Putamen (tissue), 1 donor: ENCODE measurements at places on chromosomes 5 and 9.

DNA sequence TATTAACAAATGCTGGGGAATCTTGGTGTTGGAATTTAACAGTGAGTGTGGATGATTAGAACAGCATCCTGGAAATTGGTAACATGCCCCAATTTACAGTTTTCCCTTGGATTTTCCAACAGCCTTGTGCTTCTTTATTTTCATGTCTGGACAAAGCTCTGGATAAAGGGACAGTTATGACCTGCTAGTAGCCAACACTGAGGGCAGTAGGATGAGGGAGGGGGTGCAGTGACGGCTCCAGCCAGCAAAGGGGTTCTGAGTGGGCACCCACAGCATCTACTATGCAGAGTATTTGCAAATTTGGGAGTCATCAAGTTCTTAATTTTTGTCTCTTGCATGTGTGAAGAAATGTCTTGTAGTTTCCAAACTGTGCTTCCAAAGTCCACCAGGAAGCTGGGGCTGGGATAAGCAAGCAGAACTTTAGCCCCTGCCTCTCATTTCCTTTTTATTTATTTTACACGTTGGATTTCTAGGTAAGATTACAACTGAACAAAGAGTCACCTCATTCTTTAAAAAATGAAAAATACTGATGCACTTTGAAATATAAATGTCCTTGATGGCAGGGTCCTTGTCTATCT is 63.0 kb upstream of the SELENOP start:
- no peak for DNase-seq

GRCh38 chr9:123312306-123312877 is 43.6 kb upstream of the CRB2 start:
- no peak for DNase-seq

- no peak for DNase-seq
Measured at GRCh38 chr9:102514541-102514940, 480.6 kb upstream of the CYLC2 start.

- DNase-seq: no peak
Measured at GRCh38 chr9:110148384-110148783, 59.6 kb downstream of the C9orf152 start.

- DNase-seq: no peak
Measured at GRCh38 chr5:132138260-132138659, 64.7 kb downstream of the CSF2 start.

- no peak for DNase-seq
Measured at GRCh38 chr5:101976933-101977332, 319.2 kb downstream of the SLCO4C1 start.

DNA sequence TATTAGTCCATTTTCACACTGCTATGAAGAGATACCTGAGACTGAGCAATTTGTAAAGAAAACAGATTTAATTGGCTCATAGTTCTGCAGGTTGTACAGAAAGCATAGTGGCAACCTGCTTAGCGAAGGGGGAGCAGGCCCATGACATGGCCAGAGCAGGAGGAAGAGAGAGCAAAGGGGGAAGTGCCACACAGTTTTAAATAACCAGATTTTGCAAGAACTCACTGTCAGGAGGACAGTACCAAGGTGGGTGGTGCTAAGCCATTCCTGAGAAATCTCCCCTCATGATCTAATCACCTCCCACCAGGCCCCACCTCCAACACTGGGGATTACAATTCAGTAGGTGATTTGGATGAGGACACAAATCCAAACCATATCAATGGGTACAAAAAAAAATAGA is 16.8 kb upstream of the PCSK5 start:
- peak; percentile 19 for DNase-seq

DNA sequence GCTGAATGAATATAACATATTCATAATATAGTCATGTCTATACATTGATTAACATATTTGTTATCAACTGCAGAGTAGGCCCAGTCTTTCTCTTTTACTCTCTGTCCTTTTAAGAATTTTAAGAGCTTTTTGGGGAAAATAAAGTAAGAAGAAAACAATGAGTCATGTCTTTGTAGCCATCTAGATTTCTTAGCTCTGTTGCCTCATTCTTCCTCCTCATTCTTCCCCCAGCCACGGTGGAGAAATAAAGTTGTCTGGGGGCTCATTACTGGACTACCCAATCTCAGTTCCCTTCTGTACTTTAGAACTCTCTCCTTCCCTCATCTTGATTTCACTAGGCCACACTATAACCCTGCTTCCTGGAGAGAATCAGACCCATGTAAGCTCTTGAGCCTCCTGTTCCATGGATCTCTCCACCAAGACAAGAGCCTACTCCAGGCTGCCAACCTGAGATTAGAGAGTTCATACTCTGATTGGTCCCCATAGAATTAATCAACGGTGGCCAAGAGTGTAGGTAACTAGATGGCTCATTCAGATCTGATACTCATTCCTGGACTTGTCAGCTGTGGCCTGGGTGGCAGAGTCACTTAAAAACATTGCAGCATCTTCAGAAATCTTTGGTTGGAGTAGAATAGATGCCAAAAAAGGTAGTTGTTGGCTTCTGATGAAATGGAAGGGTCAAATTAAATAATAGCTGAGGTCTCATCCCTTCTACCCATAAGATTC is 44.2 kb downstream of the ITGA1 start:
- no peak for DNase-seq

DNA sequence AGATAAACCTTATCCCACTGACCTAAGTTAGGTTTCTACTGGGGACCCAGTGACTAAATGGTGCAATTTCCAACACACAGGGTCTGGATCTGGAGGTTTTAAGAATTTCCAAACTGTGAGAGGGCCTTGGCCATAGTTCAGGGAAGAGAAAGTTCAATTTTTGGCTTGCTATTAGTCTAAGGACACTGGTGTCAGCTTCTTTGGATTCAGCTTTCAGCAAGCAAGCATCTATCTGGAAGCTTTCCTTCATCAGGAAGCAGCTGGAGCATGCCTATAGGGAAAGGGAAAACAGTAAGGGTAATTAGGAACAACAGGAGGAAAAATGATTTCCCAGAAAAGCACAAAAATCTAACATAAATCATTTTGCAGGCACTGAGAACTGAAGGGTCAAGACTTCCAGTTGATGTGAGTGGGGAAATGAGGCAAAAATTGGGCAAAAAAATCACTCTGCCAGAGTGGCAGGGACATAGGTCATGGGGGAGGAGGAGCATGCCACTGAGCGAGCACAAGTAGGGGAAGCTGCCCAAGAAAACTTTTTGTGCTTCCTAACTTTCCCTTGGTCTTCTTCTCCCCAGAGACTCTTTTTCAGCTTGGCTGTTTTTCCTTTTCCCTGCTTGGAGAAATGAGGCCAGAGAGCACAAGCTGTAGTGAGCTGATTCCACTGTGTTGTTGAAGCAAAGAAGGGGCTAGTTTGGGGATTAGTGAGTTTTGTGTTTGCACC is 299.6 kb downstream of the FGF10 start:
- no peak for DNase-seq

DNA sequence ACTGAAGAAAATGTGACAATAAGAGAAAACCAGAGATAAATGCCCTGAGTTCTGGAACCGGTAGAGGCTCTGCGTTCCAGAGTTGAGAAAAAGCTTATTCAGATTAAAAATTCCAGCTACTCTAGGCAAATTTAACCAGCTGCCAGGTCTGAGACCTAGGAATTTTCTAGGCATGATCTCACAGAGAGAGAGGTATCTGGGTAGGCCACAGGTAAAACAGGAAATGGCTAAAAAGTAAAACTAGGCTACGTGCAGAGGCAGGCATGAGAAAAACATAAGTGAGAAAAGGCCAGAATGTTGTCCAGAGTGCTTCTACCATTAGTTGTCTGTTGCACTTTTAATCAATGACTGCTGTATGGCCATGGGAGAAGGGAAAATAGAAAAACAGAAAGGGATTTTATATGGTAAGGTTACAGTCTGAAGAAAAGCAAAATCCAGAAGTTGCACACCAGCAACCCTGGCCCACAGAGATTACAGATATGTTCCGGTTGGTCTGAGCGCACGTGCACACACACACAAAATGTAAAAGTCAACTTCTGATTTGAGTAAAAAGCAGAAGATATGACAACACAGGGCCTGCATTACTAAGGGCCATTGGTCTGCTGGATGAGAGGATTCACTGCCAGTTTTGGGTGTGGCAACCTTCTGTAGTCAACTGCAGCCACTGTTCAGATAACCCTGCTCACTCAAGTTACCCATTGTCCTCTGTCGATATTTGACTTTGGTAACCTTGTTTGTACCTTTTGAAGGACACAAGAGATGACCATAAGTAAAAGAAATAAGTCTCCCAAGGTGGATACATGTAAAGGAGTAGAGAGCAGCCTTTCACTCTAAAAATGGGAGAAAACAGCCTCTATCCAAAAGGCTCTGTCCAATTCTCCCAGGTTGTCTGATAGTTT is 266.0 kb downstream of the DTWD2 start:
- DNase-seq: no peak

DNA sequence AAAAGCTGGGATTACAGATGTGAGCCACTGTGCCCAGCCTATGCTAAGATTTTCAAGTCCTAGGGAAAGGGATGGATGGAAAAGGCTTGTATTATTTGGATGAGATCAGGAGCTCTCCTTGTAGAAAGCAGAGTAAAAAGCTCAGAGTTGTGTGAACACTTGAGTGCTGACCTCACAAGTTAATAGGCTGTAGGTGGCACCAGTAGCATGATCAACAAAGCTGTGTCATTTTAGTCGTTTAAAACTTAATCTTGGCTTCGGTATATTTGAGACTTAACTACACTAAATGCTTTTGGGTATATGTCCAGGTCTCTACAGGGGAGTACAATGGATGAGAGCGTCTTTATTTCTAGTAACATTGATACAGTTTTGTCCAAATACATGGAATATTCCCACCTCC is 264.2 kb downstream of the TMEM38B start:
- no peak for DNase-seq
